ENCODE measurements at places on chromosomes 16 and 17. TPM values are rescaled to one million over a fixed set of nuclear protein-coding genes. Genes with fewer than 3 reads are reported as not detected.

The NAGS gene
- 1.1 TPM for total RNA-seq

The RHBDF2 gene
- total RNA-seq = 233 TPM

The SALL1 gene
- total RNA-seq = not detected

The TMIGD1 gene
- total RNA-seq = not detected

The MYH1 gene
- total RNA-seq = not detected

The MYH2 gene
- not detected for total RNA-seq

The TPSD1 gene
- total RNA-seq = 3.2 TPM

The DDX19B gene
- 48.8 TPM for total RNA-seq

The SPNS3 gene
- total RNA-seq = 1.2 TPM

The MYO15A gene
- 2.0 TPM for total RNA-seq

The TPPP3 gene
- total RNA-seq = 3.0 TPM

The CDYL2 gene
- total RNA-seq = 14.5 TPM

The UBE2G1 gene
- total RNA-seq = 64.7 TPM

The AOC3 gene
- 0.52 TPM for total RNA-seq

The DNASE1L2 gene
- 1.4 TPM for total RNA-seq

The SSH2 gene
- total RNA-seq = 124 TPM

Measured in natural killer cell (primary cell).